ENCODE measurements at places on chromosomes 7 and 10.

GRCh38 chr7:90592033-90592432 lies 4.1 kb upstream of the CDK14 start:
- DNase-seq, result no peak

GRCh38 chr7:31006857-31007256 lies 43.1 kb downstream of the GHRHR start:
- no peak for DNase-seq

DNA sequence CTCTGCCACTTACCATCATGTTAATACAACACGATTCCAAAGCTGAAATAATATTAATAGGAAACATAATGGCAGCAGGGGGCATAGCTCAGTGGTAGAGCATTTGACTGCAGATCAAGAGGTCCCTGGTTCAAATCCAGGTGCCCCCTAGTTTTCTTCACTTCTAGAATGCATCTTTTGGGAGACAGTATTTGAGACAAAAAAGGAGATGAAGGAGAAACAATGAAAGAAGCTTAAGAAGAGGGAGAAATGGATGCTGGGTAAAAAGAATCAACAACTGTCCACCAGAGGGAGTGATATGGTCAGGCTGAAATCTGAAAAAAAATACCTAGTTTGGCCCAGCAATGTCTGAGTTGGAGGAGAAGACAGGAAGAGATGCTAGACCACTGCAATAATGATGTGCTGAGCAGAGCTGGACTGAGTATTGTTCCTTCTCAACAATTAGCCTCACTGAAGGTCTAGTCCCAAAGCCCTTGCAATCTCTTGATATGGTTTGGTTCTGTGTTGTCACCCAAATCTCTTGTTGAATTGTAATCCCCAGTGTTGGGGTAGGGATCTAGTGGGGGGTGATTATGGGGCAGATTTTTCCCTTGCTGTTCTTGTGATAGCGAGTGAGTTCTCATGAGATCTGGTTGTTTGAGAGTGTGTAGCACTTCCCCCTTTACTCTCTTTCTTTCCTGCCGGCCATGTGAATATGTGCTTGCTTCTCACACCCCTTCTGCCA lies 48.3 kb downstream of the ZNF783 start:
- peak; percentile 80 for DNase-seq

GRCh38 chr7:38862666-38863065 lies 46.3 kb downstream of the VPS41 start:
- DNase-seq, result no peak

DNA sequence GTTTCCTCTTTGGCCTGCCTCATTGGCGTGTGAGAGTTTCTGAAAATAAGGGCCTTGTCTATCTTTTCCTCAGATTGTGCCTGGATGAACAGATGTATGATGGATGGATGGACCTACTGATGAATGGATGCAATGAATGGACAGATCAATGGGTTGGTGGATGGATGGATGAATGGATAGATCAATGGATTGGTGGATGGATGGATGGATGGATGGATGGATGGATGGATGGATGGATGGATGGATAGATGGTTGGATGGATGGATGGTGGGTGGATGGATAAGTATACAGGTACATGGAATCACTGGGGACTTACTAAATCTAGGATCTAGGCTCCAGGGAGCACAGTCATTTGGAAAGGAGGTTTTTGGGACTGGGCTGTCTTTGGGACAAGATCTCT lies 331.9 kb downstream of the GRID1 start:
- DNase-seq, result no peak

DNA sequence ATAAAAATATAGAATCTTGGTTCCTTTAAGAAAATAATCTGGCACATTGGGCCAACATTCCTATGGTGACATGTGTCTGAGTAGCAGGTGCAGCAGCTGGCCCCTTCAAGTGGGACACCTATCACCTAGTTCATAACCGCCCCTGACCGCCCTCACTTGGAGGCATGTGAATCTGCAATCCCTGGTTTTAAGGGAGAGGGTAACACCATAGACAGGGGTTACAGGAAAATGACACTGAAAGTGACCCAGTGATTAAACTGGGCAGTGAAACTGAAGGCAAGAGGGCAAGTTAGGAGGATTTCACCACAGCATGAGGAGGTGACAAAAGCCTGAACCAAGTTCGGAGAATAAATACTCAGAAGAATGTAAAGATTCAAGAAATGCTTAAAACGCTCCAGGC lies 1.1 kb downstream of the RSU1 start:
- peak; percentile 15 for DNase-seq

DNA sequence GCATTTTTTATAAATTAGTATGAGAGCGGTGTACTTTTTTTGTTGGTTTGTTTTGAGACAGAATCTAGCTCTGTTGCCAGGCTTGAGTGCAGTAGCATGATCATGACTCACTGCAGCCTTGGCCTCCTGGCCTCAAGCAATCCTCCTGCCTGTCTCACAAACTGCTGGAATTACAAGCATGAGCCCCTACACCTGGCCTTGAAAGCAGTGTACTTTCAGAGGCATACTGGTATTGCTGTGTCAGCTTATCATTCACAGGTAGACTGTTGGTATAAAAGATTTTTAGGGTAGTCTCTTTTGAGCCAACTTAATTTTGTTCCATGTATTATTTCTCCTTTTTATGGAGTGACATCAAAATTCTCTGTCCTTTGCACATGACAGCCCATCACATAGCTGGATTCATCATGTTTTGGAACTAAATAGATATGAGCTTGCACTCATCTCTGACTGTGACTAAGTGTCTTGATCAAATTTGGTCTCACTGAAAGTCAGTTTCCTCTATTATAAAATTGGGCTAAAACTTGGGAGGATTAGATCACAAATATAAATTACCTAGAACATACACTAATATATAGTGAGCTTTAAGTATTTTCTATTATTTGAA lies 12.4 kb downstream of the GNAT3 start:
- DNase-seq, result peak; percentile 7

GRCh38 chr7:114924038-114924712 lies 2.3 kb downstream of the MDFIC start:
- no peak for DNase-seq

GRCh38 chr10:25972631-25973030 lies 38.6 kb downstream of the MYO3A start:
- no peak for DNase-seq

- DNase-seq, result no peak
These were observed 953.2 kb downstream of the SORCS3 start for GRCh38 chr10:105594296-105594695.

- no peak for DNase-seq
These were observed at the start of gene MYO1G for GRCh38 chr7:44978511-44979366. Gene MYO1G, minus strand, starts transcription at chr7:44979015. Its CDS starts 54 bp downstream, at chr7:44978961.

DNA sequence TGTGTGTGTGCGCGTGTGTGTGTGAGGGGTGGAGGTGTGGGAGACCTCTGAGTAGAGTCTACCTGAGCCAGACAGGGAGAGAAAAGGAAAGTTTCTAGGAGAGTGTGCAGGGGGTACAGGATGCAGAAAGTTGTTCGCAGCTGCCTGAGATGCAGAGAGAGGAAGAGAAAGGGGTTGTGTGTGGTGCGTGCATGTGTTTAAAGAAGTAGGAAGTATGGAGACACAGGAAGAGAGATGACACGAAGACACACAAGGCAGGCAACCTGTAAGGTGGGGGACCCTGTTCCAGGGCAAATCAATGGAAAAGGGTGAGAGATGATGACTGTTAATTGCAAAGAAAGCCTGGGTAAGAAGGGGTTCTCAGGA lies 52.2 kb downstream of the C10orf105 start:
- no peak for DNase-seq

- DNase-seq, result no peak
These were observed 126.7 kb upstream of the CXCL12 start for GRCh38 chr10:44511601-44512000.

DNA sequence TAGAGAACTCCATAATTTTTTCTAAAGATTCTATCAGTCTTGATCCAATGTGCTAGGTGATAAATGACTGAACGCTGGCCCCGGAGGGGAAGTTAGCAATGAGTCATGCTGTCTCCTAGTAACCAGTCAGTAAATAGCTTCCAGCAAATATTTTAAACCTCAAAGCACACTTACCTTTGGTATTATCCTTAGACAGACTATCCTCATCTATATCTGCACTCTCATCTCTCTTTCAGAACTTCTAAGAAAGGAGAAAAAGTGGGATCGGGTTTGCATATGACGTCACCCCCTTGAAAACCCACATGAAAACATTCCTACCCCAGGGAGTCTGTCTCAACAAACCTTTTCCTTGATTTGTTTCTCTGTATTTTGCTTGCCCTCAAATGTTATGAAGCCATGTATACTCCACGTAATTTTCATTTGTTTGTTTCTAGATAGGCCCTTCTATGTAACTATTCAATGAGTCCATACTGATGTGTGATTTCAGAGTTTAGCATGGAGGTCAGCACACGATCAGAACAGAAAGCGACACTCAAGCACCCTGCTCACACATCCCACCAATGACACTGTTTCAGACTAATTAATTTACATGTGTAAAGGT lies 174.9 kb upstream of the NRP1 start:
- peak; percentile 70 for DNase-seq

- no peak for DNase-seq
These were observed 94.5 kb downstream of the MMRN2 start for GRCh38 chr10:86862786-86863483.

GRCh38 chr10:119370972-119371703 lies 163.8 kb downstream of the GRK5 start:
- peak; percentile 89 for DNase-seq

DNA sequence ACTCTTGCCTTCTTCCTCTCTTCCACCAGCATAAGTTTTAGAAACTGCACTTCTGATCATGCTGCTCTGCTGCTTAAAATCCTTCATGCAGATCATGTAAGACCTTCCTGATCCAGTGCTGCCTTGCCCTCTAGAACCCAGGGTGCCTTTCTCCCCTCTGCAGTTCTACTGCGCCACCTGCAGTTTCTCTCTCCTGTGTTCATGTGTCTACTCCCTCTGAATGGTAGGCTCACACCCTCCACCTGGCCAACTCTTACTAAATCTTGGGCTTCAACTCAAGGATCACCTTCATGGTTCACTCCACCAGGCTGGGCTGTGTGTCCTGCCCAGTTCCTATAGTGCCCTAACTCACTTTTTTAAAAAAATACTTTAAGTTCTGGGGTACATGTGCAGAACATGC lies 174.6 kb upstream of the ITGB1 start:
- no peak for DNase-seq

- peak; percentile 43 for DNase-seq
These were observed 47.4 kb upstream of the GNAI1 start for GRCh38 chr7:80087051-80087770.

GRCh38 chr7:23232966-23233365 lies 13.6 kb upstream of the GPNMB start:
- no peak for DNase-seq

Measured in AG08396 (cell line).